Hematopoietic multipotent progenitor cell treated with erythropoietin and hydrocortisone succinate and interleukin-3 and kit ligand, for 6 days (in vitro differentiated cells): ENCODE measurements at places on chromosomes 12 and 14.
A peak's percentile ranks its signal among the peaks of the same experiment; 100 is the strongest.

DNA sequence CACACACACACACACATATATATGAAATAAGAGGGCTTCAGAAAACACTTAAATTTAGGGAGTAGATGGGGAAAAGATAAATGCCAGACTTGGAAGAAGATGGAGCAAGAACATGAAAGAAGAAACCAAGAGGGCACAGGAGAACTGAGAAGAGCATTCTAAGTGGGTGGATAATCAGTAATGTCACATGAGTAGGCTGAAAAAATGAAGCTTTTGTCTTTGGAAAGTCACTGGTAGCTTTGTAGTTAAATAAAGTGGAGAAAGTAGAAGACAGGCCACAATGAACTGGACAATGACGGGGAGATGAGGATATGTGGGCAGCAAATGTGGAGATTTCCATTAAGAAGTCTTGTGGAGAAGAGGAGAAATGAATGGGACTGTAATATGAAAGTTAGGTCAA, 2.2 kb upstream of the ZC2HC1C start:
- no peak for DNase-seq

- DNase-seq = no peak
Observed at GRCh38 chr14:68806526-68807147, 13.8 kb upstream of the ZFP36L1 start.

DNA sequence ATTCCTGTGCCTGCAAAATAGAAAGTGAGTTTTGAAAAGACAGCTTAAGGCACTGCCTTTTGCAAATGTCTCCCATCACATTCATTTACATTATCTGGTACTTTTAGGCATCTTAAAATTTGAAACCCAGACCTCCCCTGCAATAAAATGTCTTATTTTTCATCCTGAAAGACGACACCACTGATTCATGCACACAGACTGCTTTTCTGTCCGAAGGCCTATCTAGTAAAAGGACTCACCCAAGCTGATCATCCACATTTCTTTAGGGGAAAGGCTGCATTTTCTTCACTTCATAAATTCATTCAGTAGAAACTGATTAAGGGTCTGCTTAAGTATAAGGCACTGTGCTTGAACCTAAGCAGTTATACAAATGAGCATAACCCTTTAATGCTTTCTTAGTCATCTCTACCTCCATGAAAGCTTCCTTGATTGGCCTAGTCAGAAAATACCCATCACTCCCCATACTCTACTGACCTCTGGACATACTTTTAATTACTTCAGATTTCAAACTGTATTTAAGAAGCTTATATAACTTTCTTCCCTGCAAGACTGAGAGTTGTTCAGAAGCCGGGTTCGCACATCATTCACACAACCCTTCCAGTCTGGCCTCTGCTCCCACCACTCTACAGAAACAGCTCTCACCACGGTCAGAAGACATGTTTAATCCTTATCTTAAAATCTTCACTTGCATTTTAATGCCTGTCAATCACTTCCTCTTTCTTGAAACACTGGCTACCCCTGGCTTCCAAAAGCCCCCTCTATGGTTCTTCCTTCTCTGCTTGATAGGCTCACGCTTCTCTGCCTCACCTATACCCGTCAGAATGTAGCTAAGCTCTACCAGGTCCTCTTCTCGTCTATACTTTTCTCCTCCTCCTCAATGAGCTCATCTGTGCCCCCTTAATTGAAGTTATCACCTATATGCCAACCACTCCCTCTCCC, 288.6 kb downstream of the MED13L start:
- DNase-seq = no peak

GRCh38 chr14:54692284-54692772, 125.4 kb downstream of the SAMD4A start:
- no peak for DNase-seq

DNA sequence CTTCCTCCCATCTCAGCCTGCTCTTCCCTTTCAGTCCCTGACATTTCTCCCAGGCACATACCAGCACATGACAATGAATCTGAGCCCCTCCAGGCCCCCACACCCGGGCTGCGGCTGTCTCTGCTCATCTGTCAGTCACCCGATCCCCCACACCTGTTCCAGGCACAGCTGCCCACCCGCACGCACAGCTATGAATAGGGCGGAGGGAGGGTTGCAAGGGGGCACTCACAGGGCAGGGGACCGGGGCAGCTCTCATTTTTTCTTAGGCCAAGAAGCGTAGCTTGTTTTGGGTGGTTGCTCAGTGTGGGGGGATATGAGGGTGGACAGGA, 43.7 kb upstream of the TSPAN9 start:
- no peak for DNase-seq

GRCh38 chr12:116626153-116626552, 67.0 kb downstream of the MAP1LC3B2 start:
- no peak for DNase-seq

DNA sequence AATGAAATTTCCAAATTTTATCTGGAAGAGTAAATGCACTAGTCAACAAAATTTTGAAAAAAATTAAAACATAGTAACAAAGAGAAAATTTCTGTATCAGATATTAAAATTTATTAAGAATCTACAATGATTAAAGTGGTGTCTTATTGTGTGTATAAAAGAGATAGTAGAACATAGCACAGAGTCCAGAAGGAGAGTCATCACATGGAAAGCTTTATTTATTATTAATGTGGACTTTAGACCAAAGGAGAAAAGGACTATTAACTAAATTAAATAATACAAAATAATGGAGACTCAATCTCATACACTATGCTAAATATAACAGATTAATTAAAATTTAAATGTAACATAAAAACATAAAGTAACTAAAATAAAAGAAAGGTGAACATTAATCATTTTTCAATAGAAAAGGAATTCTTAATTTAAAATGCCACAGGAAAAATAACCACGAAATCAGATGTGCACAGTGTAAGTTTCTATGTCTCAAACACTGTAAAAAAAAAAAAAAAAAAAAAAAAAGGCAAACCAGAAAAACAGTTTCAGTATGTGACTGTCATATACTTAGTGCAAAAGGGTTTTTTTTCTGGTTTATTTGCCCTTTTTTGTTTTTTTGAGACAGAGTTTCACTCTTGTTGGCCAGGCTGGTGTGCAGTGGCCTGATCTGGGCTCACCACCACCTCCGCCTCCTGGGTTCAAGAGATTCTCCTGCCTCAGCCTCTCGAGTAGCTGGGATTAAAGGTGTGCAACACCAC, 95.4 kb downstream of the MYF5 start:
- no peak for DNase-seq

DNA sequence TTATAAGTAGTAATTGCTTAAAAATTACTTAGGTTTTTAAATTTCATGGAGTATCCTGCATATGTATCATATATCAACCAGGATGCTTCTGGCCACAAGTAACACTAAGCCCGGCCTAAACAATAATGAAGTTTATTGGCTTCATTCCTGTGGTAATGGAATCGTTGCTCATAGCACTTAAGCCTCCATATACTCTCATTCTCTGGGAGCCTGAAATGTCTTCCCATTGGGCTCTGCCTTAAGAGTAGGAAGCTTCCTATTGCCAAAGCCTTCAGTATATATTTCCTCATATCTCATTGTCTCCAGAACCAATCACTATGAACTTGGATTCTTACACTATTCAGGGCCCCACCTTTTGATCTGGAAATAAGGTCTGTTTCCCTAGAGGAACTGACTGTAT, 83.8 kb upstream of the DNM1L start:
- DNase-seq = no peak

DNA sequence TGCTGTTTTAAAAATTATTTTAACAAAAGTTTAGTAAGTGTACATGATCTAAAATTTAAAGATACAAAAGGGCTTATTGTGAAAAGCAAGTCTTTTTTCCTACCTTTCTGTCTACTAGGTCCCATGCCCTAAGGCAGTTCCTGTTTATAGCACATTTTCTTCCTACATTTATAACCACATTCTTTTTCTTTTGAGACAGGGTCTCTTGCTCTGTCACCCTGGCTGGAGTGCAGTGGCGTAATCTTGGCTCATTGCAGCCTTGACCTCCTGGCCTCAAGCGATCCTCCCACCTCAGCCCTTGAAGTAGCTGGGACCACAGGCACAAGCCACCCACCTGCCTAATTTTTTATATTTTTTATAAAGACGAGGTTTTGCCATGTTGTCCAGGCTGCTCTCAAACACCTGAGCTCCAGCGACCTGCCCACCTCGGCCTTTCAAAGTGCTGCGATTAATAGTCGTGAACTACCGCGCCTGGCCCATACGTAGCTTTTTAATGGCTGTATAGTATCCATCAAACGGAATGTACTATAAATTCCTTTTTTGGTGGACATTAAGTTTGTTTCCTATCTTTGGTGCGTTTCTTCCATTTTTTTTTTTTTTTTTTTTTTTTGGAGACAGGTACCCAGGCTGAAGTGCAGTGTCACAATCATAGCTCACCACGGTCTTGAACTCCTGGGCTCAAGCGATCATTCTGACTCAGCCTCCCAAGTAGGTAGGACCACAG, 20.9 kb downstream of the FRS2 start:
- no peak for DNase-seq

DNA sequence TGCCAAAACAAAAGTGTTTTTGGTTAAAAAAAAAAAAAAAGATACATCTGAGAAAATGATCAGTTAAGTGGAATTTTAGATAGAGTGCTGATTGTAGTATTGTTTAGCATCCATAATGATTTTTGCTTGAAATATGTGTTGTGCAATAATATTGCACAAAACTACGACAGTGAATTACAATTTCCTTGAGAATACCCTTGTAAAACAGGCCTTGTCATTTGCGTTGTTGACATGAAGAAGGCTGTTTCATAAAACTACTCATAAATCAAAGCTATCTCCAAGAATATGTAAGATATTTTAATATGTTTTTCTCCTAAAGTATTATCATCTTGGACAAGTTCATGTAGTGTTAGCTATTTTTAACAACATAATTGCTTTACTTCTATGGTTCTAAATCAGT, 1077.0 kb downstream of the LRFN5 start:
- no peak for DNase-seq

DNA sequence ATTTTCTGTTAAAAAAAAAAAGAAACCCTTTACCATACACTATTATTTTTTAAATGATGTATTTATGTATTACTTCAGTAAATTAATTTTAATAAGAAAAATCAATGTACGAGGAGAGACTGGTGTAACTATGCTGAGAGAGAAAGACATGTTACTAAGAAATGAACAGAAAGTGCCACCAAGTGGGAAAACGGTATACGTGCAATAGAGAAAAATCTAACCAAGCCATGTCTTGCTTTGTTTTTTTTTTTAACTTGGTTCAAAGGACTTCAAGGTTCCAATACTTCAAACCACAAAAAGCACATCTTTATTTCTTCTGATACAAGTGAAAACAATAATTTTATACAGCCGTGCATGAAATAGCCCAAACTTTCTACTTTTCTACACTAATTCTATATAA, 22.9 kb downstream of the NDUFA12 start:
- peak; percentile 56 for DNase-seq

GRCh38 chr12:76813972-76814371, 50.1 kb downstream of the ZDHHC17 start:
- DNase-seq = no peak

- no peak for DNase-seq
Observed at GRCh38 chr14:88326352-88327103, 3.5 kb upstream of the KCNK10 start.

DNA sequence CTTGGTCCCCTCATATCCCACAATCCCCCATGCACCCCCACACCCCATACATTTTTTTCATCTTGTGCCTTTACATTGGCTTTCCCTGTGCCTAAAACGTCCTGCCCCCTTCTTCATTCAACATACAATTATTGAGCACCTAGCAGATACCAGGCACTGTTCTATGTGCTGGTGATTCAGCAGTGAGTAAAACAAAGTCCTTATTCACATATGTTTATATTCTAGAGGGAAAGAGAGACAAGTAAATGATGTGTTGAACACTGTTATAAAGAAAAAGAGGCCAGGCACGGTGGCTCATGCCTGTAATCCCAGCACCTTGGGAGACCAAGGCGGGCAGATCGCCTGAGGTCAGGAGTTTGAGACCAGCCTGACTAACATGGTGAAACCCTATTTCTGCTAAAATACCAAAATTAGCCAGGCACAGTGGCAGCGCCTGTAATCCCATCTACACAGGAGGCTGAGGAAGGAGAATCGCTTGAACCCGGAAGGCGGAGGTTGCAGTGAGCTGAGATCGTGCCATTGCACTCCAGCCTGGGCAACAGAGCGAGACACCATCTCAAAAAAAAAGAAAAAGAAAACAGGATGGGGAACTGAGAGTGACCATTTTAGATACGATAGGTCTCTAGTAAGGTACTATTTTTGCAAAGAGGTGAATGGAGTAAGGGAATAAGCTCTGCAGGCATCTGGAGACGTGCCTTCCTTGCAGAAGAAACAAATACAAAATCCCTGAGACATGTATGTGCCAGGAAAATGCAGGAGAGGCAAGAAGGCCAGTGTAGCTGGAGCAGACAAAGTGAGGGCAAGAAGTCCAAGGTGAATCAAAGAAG, 12.2 kb downstream of the SLC7A7 start:
- DNase-seq = no peak

- no peak for DNase-seq
Observed at GRCh38 chr14:91660790-91661189, 71.1 kb downstream of the CATSPERB start.

DNA sequence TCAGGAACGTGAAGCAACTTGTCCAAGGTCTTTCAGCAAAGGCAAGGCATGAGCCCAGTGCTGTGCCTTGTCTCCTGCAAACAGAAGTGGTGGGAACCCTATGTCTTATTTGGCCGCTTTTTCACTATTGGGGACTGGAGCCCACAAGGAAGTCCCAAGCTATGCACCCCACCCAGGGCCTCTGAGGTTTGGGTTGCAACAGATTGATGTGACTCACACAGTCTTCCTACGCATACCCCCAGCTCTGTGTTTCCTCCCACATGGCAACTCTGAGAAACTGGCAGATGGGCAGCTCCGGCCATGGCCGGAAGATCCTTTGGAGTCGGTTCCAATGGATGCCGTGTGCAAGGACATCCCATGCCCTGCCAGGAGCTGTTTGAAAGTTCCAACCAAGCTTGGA, 28.3 kb upstream of the CMKLR1 start:
- DNase-seq = peak; percentile 19

- DNase-seq = no peak
Observed at GRCh38 chr12:57037264-57037663, 12.7 kb downstream of the MYO1A start.

GRCh38 chr12:5718073-5718472, 227.0 kb downstream of the ANO2 start:
- no peak for DNase-seq

GRCh38 chr14:49203676-49204075, 382.5 kb downstream of the RPS29 start:
- no peak for DNase-seq

DNA sequence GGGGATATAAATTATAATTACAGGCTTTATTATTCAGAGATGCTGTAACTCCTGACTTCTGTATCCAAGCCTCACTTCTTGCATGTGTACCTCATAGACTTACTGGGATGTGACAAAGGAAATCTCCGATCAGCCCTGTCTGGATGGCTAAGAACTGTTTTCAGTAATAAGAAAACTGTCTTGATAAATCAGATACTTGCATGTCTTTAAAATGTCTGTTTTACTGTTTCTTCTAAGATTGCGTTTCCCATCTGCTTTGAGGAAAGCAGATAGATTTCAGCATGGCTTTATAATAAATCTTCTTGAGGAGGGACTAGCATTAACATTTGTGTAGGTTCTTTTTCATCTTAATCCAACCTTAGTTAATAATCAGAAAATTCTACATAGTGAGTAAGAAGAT, 395.9 kb downstream of the EGLN3 start:
- no peak for DNase-seq
